ENCODE measurements at places on chromosomes 13 and 19.

DNA sequence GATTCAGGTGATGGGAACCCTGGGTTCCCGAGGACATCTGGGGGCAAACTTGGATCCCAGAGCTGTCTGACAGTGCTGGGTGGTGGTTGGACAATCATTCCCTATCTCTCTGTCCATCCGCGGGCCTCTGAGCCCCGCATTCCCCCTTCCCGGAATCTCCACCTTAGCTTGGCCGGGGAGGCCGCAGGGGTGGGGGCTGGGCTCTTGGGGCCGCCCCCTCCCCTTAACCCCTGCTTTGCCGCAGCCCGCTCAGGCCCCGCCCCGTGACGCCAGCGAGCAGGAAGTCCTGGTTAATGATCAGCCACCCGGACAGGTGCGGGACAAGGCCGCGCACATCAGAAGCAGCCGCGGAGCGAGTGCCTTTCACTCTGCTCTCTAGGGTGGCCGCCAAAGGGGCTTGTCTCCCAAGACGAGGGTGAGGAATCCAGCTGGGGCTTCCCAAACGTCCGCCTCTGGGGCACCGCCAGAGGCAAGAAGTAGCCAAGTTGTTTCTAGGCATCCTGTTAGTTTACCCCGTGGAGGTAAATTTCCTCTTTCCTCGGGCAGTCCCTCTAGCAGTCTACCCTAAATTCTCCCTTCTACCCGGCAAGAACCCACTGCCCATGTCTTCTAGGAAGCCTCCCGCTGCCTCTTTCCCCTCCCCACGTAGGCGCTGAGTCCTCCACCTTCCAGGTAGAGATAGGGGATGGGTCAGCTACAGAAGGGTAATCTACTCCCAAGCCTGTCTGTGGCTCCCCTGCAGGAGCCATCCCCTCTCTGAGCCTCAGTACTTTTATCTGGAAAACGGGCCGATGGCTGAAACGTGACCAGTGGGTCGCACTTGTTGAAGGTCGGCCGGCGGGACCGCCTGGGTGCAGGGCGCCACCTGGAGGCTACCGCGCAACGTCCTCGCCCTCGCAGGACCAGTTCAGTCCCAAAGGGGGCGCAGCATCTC is 3.0 kb downstream of the IRF2BP1 start:
- peak; percentile 88 for DNase-seq

GRCh38 chr13:22077764-22078163 is 406.9 kb downstream of the FGF9 start:
- no peak for DNase-seq

DNA sequence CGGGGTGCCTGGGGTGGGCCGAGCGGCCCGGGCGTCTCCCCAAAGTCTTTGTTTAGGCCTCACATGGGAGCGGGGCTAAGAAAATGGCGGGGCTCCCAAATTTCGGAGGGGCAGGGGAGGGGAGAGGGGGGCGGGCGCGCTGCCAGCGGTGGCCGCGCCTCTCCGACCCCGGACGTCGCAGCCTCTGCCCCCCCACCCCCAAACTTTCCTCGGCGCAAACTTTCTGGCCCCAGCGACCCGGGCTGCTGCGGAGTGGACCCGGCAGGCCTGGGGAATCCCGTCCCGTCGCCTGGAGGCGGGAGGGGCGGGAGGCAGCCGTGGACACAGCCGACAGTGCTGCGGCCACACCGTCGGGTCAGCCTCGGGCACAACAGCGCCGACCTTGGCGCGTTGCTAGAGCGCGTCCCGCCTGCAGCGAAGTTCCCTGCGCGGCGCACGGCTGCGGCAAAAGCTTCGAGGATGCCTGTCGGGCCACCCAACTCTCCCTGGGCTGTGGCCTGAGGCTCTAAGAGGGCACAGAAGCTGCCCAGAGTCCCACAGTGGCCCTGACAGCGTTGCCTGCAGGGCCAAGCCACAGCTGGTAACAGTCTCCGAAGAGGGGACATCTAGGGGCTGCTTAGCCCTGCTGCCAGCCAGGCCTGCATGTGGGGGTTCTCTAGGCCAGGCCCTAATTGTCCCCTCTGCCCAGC is 1.3 kb downstream of the NFIX start:
- no peak for DNase-seq

DNA sequence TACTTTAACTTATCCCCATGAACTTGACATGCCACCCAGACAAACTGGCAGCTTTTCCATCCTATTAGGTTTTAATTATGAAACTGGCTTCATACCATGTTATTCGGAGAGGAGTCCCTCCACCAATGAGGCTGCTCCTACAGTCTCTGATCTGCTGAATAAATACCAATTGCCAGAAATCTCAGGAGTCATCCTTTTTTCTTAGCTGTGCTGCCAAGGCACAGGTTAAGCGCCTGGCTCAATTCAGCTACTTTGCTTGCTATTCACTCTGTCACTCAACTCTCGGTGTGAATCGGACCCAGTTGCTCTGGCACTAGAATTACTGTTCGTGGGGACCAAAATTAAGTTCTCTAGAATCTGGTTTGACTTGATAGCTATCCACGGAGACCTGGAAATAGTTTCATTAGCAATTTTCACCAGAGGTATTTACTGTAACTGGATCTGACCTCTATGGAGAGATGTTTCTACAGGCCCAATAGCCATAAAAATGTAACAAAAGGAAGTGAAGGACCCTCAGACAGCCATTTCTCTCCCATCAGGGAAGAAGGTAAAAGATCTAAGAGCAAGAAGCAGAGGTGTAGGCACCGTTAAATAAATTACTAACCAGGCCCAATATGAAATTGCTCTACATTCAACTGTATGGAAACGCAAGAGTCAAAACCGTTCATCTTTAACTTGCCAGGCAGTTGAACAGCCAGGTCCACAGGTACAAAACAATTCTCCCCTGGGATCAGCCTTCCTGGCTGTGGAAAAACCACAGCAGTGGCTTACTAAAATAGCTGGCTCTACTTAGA is 5.4 kb downstream of the ZC3H4 start:
- DNase-seq: no peak

DNA sequence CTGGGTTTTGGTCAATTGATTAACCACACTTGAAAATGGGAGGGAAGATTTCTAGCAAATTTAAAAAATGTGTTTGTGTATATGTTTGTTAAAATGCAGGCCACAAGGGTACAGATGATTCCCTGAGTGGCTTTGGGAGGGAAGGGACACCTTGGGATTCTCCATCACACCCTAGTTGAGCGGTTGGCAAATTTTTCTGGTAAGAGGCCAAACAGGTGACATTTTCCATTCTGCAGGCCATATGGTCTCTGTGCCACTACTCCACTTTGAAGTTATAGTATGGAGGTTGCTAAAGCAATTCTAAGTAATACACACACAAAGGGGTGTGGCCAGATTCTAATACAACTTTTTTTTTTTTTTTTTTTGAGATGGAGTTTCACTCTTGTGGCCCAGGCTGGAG is 12.9 kb upstream of the MED26 start:
- no peak for DNase-seq

GRCh38 chr19:35087393-35087792 is 28.2 kb upstream of the FXYD3 start:
- DNase-seq: no peak

DNA sequence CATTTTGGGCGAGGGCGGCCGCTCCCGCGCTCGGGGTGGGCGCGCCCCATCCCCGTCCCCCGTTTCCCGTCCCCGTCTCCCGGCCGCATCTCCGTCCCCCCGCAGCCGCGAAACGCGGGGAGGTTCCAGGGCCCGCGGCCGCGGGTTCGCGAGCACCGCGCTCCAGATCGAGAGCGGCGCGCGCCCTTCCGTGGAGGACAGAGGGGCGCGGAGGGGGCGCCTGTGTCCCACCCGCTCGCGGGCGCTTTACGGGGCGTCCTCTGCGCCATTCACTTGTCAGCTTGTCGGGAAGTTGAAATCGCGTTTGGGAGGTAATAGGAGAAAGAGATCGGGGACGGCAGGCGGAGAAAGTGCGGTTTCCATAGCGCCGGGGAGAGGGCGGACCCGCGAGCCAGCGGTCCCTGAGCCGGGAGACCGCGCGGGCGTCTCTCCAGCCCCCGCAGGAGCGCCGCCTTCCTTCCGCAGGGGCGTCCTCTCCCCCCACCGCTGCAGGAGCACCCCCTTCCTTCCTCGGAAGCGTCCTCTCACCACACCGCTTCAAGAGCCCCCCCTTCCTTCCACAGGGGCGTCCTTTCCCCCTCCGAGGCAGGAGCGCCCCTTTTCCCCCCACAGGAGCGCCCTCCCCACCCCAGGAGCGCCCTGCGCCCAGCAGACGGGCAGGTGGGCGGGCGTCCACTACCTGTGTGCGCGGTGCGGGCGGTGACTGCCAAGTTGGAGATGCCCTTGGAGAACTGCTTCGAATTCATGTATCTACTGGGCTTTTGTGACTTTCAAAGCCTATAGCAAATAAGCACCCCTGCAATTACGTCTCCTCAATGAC is 962 bp upstream of the IRS2 start:
- DNase-seq: peak; percentile 23

DNA sequence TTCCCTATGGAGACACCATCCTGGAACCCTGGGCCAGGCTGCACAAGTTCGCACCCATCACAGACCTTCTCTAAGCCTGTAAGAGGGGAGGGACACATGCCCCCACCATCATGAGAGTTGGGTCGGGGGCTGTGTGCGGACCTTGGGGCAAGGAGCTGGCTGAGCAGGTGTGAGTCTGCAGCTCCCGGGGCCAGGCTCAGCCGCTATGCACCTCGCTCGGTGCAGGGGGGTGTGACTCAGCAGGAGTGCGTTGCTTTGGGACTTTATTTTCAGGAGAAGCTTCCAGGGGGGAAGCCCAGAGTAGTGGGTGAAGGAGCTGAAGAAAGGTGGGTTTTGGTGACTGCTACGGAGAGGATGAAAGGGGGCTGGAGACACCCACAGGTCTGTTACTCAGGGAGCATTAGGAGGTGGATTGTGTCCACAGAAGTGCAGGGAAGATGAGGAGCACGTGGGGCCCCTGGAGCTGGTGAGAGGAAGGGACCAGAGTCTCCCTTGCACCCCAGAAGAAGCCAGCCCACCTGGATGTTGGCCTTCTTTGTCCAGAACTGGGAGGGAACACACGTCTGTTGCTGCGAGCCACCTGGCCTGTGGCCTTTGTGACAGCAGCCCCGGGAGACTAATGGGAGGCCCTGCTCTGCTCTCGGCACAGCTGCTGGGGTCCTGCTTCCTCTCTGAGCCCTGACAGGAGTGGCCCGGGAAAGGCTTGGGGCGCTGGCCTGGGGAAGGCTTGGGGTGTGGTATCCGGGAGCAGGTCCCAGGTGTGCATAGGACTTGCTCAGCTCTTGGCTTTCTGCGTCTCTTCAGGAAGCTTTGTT is 162.6 kb downstream of the TEX29 start:
- no peak for DNase-seq

GRCh38 chr19:14512406-14512961 is 5.7 kb downstream of the DNAJB1 start:
- DNase-seq: no peak

DNA sequence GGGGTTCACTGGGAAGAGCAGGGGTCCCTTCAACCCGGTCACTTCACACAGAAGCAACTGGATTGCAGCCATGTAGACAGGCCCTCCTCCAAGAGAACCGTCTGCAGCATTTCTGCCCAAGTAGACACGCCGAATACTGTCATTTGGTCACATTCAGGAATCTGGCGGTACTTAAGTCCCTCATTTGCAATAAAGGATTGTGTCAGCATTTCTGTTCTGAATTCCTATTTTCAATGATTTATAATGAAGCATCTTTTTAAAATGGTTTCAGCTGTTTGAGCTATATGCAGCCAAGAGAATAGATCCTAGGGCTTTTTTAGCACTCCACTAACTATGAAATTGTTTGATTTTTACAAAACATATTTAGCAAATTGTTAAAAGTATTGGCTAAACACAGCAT is 143.5 kb upstream of the SOX1 start:
- no peak for DNase-seq

DNA sequence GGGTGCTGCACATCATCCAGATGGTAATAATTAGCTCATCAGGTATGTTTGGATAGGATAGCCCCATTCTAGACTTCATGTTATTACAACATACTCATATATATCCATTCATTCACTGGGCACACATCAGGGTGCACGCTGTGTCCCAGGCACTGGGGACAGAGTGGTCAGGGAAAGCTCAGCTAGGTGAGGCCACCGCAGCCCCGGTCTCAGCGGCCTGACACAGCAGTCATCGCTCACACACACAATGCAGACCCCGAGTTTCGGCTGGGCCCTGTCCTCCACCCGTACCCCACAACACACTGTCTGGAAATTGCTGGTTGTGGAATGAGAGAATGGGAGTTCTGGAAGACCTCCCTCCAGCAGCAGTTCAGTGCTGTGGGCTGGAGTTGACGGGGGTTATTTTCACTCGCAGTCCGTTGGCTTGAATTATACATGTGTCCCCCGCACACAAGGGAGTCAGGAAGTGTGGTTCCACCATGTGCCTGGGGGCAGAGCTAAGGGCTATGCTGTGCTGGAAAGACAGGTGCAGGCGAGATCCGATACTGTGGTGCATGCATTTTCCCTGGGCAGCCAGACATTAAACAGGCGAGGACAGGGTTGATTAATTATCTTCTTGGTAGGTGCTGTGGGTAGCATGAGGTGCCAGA is 257.6 kb downstream of the TEX29 start:
- DNase-seq: no peak

DNA sequence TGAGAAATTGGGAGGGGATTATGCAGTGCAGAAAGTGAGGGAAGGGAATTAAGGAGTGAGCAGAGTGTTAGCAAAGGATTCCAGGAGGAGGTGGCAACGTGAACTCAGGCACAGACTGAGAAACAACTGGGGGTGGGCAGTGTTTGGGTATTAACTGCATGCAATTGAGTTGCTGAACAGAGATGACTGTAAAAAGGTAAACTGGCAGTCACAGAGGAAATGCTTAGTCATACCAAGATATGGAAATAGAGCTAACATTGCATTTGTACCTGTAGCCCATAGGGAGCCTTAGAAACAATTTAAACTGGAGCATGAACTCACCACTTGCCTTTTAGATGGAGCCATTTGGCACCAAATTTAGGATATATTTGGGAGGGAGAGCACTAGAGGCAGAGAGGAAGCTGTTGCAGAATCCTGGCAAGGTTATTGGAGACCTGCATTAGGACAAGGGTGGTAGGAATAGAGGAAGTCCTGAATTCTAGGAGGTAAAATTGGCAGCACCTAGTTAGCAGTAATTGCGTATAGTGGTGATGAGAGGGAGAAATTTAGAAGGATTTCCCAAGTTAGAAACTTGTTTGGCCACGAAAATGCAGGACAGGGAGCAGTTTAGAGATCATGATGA is 100.6 kb upstream of the FRY start:
- no peak for DNase-seq

GRCh38 chr19:10725415-10725814 is 7.5 kb downstream of the DNM2 start:
- no peak for DNase-seq

DNA sequence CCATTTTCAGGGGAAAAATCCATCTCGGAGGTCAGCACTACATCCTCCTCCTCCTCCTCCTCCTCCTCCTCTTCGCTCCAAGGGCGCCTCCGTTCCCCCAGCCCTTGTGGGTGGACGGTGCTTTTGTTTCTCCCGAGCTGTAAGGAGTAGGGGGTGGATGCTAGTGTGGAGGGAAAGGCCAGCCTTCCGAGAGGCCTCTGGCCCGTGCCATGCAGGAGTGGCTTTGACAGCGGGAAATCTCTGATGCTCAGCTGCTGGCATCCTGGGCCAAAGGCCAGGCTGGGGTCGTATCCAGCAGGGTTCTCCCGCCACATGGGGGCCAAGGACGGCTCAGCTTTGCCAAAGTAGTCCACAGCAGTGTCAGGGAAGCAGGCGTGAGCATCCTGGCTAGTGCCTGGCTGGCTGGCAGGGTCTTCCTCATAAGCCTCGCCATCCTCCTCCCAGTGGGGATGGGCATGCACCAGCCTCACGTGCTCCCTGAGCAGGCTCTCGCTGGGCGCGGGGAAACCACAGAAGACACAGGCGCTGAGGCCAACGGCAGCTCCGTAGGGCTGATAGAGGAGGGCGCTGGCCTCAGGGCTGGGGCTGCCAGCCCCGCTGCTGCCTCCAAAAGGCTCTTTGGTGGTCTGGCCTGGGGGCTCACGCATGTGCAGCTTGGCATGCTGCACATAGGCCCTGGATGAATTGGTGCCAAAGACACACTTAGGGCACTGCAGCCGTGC is 10.5 kb downstream of the WIZ start:
- DNase-seq: no peak
